ENCODE measurements at places on chromosomes 7 and 10.

- peak; percentile 48 for DNase-seq
Observed at GRCh38 chr10:3772361-3773171, 12.4 kb downstream of the KLF6 start.

- DNase-seq: no peak
Observed at GRCh38 chr10:1110674-1111119, 54.5 kb downstream of the WDR37 start.

- peak; percentile 74 for DNase-seq
Observed at GRCh38 chr7:95916573-95917297, 144.4 kb downstream of the DYNC1I1 start.

DNA sequence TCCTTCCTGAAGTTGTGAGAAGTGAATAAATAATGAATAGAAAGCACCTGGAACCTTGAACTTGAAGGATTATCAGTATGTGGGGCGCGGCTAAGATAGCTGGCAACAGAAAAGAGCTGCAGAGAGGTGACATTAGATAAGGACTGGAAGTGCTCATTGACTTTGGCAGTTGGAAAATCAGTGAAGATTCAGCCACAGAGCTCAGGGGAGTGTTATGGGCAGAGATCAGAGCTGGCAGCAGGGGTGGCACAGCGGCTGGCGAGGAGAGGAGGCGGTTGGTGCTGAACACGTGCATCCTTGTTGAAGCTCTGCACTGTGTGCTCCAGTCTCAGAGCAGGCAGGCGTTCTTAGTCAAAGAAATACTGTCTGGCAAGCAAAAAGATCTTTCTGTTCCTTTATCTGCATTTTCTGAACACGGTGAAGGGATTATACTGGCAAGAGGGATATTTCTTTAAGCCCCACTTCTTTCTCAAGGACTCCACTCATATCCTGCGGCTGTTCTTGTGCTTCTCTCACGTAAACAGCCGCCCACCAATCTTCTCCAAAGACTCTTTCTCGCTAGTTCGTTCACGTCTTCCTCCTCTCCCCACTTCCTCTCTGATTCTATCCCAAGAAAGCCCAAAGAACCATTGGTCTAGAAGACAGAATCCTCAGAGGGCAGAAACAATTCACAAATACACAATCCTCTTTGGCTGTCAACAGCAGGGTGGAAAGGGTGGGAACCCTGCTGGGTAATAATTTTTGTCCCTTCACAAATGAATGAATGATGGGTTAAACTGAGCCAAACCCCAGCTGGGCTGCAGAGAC lies 38.6 kb upstream of the ADD3 start:
- no peak for DNase-seq

DNA sequence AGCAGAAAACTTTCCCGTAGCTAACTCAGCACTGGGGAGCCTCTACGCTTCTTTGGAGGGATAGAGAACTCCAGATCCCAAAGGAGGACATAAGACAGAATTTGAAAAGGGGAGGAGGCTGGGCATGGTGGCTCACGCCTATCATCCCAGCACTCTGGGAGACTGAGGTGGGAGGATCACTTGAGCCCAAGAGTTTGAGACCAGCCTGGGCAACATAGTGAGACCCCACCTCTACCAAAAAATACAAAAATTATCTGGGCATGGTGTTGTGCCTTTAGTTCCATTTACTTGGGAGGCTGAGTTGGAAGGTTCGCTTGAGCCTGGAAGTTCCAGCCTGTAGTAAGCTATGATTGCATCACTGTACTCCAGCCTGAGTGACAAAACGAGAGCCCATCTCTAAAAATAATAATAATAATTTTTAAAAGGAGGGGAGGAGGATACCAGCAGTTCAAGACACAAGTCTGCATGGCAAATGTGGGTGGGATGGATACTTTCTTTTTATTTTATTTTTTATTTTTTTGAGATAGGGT lies 165.9 kb upstream of the SH2B2 start:
- DNase-seq: no peak
